ENCODE measurements at places on chromosomes 7 and 10. TPM values are rescaled to one million over a fixed set of nuclear protein-coding genes. Genes with fewer than 3 reads are reported as not detected.

The FKBP6 gene
- total RNA-seq: not detected

The CCDC146 gene
- 6.8 TPM for total RNA-seq

The TSPAN13 gene
- 41.0 TPM for total RNA-seq

The CPN1 gene
- total RNA-seq: not detected

The DYNC1I1 gene
- total RNA-seq: not detected

The SFTPA1 gene
- total RNA-seq: not detected
